Activated gamma-delta T cell (primary cell): ENCODE measurements at places on chromosomes 1 and 21.

DNA sequence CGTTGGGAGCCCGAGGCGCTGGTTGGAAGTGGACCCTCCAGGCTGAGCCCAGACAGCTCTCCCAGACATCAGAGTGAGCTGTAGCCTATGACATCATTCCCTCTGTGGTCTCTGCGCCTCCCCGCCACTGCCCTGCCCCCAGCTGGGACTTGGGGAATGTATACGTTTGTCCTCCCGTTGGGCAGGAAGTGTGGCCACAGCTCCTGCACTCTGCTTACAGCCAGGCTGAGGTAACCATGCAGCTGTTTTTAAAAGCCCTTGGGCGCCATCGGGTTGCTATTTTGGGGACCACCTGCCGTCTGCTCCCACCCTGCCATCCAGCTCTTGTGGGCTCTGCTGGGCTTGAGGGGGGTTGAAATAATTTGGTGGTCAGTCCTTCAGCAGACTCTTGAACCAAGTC is 7.8 kb downstream of the VASH2 start:
- DNase-seq = no peak

DNA sequence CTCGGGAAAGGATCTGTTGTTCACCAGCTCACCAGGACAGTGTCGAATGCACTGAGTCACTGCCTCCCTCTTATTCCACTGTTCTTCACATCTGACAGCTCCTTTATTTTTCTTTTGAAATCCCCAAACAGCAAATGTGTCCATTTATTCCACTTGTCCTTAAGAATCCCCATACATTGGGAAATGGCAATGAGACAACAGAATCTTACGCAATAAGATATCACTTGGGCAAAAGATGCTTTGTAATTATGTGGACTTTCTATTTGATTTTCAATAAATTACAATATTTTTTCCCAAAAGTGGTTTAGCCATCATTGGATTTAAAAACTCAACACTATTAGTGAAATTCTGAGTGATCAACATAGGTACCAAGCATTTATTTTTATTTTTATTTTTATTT is 3.7 kb downstream of the KRTAP20-2 start:
- no peak for DNase-seq

DNA sequence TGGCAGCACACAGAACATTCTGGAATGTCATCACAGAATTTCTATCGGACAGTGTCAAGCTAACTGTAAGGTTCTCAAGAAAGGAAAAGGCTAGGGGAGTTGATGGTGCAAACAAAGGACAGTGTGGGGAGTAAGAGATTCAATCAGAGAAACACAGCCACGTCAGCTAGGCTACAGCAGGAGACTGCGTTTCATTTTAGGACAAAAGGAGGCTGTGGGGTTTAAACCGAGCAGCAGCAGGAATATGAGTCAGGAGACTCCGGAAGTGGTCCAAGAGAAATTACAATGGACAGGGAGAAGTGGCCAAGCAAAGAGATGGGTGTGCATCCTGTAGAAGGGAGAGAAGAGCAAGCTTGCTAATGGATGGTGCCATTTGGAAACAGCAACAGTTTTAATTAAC is 37.4 kb upstream of the C1orf198 start:
- DNase-seq = no peak

- DNase-seq = no peak
Measured at GRCh38 chr1:83761167-83762038, 237.5 kb downstream of the TTLL7 start.

GRCh38 chr1:221440658-221441057 is 301.2 kb downstream of the DUSP10 start:
- no peak for DNase-seq

DNA sequence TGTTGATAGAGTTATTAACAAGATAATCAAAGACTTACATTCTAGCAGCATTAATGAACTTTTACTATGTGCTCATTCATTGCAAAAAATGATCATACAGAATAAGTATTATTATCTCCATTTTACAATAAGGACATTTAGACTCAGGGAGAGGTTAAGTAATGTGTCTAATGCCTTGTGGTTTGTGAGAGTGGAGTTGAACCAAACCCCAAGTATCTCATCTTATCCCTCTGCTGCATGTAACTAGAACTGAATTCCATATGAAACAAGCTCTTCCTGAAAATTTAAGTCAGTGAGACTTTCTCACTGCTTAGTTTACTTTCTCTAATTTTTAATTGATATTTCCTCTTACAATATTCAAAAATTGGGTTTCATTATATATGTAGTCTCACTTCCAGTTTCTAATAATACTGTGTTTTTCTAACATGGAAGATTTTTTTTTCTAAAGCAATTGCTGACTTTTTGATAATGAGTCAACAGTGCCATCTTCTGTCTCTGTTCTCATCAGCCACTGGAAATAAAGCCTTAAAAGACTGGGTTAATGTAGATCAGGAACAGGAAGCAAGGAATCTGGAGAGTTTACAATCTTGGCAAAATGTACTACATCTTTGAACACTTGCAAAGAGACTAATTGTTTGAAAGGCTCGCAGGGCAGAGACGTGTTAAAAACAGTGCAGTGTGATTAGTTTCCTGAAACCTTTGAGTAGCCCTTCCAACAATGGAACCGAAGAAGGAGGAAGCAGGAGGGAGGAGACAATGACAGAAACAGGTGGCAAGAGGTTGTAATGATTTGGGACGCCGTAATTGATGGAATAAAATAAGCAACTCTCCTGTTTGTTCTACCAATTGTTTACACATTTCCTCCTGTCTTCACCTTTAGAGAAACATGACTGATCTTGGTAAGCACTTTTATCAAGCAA is 567.6 kb downstream of the MRPL39 start:
- DNase-seq = no peak

- DNase-seq = no peak
Measured at GRCh38 chr1:199040076-199040905, 401.5 kb downstream of the PTPRC start.
